ENCODE measurements at places on chromosomes 3 and 15. TPM values are rescaled to one million over a fixed set of nuclear protein-coding genes. Genes with fewer than 3 reads are reported as not detected.

DNA sequence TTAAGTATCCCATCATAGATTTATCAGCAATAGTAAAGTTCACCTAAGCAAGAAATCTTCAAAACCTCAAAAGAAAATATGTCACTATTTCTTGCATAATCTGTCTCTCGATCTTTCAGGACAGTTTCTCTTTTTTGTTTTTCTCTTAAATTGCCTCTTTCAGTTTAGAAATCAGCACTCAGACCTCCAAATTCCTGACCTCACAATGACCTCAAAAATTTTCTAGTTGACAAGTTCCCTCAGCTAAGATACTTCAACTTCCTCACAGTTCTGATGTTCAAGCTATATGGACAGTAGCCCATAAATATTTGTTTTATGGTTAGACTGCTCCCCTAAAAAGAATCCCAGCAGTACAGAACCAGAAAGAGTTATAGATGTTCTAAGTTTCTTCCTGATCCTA, 24.1 kb downstream of the SLC24A5 start:
- no peak for DNase-seq

GRCh38 chr3:125622381-125622791, 27.1 kb upstream of the OSBPL11 start:
- no peak for DNase-seq

The CAMKV gene
- total RNA-seq, result not detected

The NAALADL2 gene
- 1.2 TPM for total RNA-seq

The DPPA2 gene
- not detected for total RNA-seq

The FAM81A gene
- 27.3 TPM for total RNA-seq
